ENCODE measurements at places on chromosomes 3 and 15. TPM values are rescaled to one million over a fixed set of nuclear protein-coding genes. Genes with fewer than 3 reads are reported as not detected.

DNA sequence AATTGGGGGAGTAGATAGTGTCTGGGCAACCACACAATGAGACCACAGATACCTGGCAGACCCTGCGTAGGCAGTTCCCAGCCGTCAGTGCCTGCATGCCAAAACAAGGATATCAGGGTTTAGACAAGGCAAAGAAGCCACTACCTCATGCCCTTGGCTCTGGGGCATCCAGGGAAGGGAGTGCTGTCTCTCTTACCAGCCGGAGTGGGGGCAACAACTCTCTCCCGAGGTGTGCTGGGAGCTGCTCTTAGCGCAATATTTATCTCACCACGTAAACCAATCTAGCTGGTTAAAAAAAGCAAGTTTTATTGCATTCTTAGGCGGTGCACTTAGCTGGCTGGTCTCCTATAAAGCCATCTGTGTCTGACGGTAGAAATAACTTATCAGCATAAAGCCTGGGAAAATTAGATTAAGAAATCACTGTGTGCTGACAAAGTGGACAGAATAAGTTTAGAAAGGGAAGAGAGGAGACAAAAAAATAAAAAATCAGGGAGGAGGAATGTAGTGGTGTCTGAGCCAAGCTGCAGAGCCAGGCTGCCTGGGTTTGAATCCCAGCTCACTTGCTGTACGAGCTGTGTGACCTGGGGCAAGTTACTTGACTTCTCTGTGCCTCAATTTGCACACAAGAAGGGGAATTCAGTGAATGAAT lies 273.2 kb downstream of the PDZRN3 start:
- no peaks in the 10 kb centered on the region for H3K4me1 ChIP-seq
- H3K36me3 ChIP-seq, result no peaks in the 10 kb centered on the region
- H3K4me3 ChIP-seq, result no peak overlapping the region

- peaks cover 35% of the 10 kb centered on the region for H3K4me1 ChIP-seq
- H3K4me3 ChIP-seq, result no peak overlapping the region
- no peaks in the 10 kb centered on the region for H3K27me3 ChIP-seq
- peaks cover 30% of the 10 kb centered on the region for H3K36me3 ChIP-seq
Observed at GRCh38 chr3:49377483-49377882, 19.3 kb upstream of the GPX1 start.

DNA sequence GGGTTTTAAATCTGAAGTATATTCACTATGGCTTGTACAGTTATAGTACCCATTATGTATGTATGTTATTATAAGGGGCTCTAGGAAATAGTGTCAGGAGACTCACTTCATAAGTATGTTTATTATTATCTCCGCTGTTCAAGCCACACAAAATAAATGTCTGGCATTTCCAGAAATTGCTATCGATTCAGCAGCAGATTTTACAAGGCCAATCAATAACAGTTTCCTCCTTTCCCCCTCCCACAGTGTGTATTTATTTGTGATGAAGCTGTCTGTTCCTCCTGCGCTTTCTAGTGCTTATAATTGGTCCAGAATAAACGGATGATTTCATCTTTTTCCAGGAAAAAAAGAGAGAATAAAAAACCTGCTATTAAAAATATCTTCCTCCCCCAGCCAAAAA lies 134.2 kb upstream of the LPP start:
- H3K27ac ChIP-seq, result no peak overlapping the region
- H3K4me1 ChIP-seq, result no peaks in the 10 kb centered on the region

GRCh38 chr3:9866639-9867038 lies 13.4 kb downstream of the CIDEC start:
- no peaks in the 10 kb centered on the region for H3K36me3 ChIP-seq
- no peak overlapping the region for H3K4me3 ChIP-seq
- peak overlapping the region; percentile 85 for H3K27ac ChIP-seq
- no peaks in the 10 kb centered on the region for H3K27me3 ChIP-seq
- peaks cover 19% of the 10 kb centered on the region for H3K4me1 ChIP-seq

- no peak for DNase-seq
- H3K4me3 ChIP-seq, result no peak overlapping the region
- no peaks in the 10 kb centered on the region for H3K4me1 ChIP-seq
- H3K27me3 ChIP-seq, result no peaks in the 10 kb centered on the region
- no peak overlapping the region for H3K27ac ChIP-seq
Observed at GRCh38 chr3:7144697-7145308, 283.9 kb downstream of the GRM7 start.

The RTP1 gene
- not detected for total RNA-seq

The ZNF662 gene
- 5.8 TPM for total RNA-seq

The MLF1 gene
- total RNA-seq, result 15.2 TPM

Measured in esophagus muscularis mucosa (tissue), 4 donors.